ENCODE measurements at places on chromosomes 7 and 10.

DNA sequence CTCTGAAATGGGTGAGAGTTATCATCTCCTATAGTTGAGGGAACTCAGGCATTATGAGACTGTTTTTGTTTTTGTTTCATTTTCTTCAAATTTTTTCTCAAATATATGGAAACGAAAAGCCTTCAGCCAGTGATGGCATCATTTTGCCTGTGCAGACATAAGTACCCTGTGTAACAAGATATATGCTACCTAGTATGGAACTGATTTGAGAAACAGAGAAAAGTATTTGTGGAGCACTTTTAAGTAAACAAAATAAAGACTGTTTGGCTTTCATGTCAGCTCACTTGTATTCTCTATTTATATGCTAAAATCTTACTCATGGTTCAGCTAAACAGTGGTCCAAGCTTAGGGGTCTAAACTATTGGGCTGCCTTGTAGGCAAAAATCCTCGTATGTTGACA lies 150.6 kb downstream of the WNT2 start:
- no peak for DNase-seq

GRCh38 chr7:2582006-2582735 lies 23.4 kb downstream of the IQCE start:
- DNase-seq = no peak

- no peak for DNase-seq
Measured at GRCh38 chr10:89505640-89506275, 29.6 kb downstream of the SLC16A12 start.

- no peak for DNase-seq
Measured at GRCh38 chr7:107744345-107744750, 406 bp downstream of the CBLL1 start.

GRCh38 chr7:113176836-113177235 lies 58.5 kb upstream of the SMIM30 start:
- no peak for DNase-seq

GRCh38 chr7:46369933-46370654 lies 449.0 kb upstream of the IGFBP3 start:
- DNase-seq = no peak

GRCh38 chr10:26534384-26534783 lies 96.2 kb downstream of the APBB1IP start:
- no peak for DNase-seq

GRCh38 chr10:51422311-51423120 lies 276.9 kb downstream of the CSTF2T start:
- DNase-seq = no peak

- DNase-seq = no peak
Measured at GRCh38 chr10:86225103-86225782, 141.4 kb downstream of the GRID1 start.

DNA sequence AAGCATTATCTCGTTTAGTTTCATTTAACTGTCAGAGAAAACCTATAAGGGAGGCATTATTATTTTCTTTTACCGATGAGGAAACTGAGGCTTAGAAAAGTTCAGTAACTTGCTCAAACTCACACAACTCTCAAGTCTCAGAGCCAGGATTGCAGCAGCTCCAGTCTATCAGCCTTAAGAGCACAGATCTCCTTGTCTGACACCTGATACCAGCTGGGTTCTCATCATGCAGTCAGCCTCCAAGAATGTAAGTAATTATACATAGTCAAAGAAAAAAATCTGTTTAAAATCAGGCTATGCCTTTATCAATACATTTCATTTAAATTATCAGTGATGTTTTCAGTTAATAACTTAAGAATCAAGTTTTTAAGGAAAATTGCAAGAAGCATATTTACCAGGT lies 236.6 kb upstream of the TCF7L2 start:
- DNase-seq = no peak

DNA sequence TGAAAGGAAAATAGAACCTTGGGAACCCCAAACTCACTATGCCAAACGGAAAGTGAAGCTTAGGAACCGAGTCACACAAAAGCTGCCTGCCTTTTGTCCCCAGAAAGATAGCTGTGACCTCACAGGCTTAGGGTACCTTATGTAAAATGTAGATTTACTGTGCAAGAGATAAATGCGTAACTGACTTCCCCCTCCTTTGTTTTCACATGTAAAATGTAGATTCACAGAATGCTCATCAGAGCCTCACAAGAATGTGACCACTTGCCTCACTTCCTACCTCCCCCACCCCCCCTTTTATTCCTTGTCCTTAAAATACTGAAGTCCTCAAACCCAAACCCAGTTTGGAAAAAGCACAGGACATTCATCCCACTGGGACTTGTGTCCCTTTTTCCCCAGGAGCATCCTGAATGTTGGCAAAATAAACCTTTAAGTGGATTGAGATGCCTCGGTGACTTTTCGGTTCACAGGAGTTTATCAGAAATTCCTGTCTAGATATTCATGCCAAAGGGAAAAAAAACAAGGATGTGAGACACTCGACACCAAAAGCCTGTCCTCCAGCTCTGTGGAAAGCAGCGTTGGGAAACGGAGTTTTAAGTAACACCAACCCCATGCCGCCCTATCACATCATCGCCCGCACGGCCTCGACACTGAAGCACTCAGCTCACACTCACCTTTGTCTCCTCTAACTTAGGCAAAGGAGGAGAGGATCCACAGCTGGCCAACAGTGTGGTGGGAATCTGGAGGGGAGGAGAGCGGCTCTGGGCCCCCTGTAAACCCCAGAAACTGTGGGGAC lies 45.9 kb downstream of the SVIL start:
- no peak for DNase-seq

GRCh38 chr10:83075815-83076355 lies 1063.4 kb upstream of the GHITM start:
- DNase-seq = no peak

GRCh38 chr10:34520084-34520483 lies 295.0 kb downstream of the PARD3 start:
- no peak for DNase-seq

DNA sequence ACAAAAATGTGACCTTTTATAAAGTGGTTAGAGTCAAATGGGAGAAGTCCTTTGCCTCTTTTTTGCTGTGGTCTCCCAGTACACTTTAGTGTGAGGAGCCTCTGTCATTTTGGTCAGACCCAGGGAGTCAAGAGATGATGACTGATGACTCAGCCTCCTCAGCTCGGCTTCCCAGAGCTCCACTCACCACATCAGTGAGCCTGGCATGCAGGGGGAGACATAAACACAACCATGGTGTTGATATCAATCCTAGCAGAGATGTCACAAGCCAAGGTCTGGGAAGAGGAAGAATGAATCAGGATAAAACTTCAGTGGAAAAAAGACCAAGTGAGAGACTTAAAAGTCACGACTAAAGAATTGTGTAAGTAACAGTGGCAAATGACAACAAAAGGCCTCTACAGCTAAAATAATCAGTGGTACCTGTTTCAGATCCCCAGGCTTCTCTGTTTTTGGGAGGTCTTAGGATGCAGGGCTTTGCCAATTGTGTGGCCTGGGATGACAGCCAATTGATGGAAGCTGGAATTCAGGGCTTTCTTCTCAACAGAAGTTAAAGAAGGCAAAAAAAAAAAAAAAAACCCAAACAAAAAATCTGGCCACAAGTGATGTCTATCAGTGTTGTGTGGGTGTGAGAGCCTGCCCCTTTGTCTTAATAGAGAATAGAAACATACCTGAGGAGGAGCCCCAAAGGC lies 50.2 kb downstream of the TFAM start:
- no peak for DNase-seq

DNA sequence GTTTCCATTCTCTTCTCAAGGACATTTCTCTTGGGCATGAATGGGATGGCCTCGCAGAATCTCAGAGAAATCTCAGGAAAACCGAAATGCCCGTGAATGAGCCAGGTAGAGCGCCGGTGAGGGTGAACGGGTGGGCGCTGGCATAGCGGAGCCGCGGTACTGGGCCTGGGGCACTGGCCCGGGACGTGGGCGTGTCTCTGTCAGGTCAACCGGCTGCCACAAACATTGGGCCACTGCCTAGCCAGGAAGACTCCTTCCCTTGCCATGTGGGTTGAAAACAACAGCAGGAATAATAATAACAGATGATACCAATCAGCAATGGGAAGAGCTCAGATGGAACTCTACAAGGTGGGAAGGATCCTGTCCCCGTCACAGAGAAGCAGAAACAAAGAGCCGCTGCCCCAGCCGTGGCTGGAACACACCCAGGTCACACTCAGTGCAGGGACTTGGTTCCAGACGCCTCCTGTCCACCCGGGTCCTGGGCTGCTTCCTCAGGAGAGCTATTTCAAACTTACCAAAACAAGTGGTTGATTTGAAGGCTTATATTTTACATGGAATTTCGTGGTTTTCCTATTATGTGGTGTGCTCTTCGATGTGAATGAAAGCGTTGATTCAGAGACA lies 51.1 kb upstream of the EBF3 start:
- no peak for DNase-seq

DNA sequence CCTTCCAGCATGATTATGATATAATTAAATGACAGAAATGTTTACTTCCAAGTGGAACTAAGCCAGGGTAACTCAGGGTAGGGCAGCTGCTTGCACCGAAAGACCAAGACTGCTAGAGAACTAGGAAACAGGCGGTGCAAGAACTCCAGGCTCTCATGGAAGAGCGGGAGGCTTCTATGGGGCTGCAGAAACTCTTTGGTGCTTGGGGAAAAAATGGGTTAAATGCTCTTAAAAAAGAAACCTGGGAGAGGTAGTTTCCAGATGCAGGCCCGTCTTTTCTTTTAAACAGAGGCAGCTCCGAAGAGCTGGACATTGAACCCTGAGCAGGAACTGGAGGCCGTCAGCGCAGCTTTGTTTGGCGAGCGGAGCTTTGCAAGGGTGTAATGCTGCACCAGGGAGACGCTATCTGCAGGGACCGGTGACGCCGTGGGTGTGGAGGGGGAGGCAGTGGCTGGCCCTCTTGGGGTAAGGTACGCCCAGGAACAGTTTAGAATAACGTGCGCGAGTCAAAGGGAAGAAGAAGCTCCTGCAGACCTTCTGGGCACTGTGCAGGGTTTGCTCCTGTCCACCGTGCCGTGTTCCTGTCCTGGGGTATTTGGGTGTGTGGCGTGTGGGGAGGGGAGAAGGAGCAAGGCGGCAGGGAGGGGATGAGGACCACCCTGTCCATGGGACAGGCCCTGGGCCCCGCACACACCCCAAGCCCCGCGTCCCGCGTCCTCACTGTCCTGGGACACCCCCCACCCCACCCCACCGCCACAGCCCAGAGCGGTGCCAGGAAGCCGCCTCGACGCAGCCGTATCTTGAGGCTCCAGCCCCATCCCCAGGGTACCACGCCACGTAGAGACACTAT lies 59.0 kb downstream of the EGFR start:
- no peak for DNase-seq

DNA sequence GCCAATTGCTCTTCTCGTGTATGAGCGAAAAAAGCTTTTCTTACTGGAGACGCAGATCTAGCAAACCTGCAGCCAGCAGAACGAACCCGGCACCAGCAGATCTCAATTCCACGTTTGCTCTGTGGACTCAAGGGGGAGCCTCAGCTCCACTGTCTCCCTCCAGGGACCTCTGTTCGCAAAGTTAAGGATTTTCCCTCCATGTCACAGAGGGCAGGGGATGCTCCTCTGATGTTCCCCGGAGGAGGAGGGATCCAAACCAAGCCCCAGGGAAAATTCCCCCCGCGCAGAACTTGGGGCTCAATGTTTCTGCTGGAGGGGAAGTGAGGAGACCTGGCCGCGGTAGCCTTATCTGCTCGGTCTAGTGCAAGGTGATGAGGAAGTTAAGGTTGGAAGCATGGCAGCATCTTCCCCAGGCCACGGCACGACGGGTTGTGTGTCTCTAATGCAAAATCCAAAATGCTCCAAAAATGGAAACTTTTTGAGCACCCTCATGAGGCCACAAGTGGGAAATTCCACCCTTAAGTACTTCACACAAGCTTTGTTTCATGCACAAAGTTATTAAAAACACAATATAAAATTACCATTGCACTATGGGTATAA lies 9.0 kb downstream of the IQCE start:
- no peak for DNase-seq

DNA sequence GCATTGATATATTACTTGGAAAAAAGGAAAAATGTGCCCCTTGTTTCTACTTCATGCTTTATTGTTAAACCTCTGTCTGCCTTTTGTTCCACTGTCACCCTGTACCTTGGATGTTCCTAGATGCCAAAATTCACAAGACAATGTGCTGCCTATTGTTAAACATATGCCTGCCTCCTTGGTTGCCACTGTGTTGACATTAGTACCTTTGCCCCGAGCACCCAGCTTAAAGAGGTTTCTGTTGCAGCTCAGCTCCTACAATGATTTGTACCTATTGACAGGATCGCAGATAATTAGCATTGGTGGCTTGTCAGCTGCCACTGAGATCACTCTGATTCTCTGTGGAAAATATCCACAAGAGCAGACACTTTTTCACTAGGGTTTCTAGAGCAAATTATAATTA lies 188.0 kb downstream of the KCND2 start:
- DNase-seq = no peak

- DNase-seq = no peak
Measured at GRCh38 chr10:105714728-105715127, 1073.6 kb downstream of the SORCS3 start.

- DNase-seq = no peak
Measured at GRCh38 chr7:39291628-39292410, 274.4 kb upstream of the YAE1 start.

DNA sequence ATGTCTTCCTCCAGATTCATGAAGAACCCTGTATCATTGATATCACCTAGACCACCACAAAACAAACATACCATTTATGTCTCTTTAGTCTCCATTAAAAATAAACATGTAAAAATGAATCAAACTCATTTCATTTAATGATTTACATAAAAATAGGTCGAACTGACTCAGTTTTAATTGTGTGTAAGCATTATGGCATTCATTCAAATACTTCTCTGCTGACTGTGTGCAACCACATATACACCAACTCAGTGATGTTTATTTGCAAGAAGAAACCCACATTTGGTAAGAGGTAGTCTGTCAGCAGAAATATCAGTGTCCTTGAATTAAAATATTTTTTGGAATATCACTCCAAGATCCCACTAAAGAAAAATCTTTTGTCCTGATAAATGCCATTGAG lies 30.5 kb downstream of the ABCB1 start:
- DNase-seq = no peak

GRCh38 chr10:71605263-71605962 lies 114.2 kb downstream of the C10orf105 start:
- DNase-seq = no peak

GRCh38 chr10:76265441-76266113 lies 834.2 kb downstream of the LRMDA start:
- no peak for DNase-seq

GRCh38 chr10:21280971-21281572 lies 244.4 kb downstream of the SKIDA1 start:
- DNase-seq = no peak

DNA sequence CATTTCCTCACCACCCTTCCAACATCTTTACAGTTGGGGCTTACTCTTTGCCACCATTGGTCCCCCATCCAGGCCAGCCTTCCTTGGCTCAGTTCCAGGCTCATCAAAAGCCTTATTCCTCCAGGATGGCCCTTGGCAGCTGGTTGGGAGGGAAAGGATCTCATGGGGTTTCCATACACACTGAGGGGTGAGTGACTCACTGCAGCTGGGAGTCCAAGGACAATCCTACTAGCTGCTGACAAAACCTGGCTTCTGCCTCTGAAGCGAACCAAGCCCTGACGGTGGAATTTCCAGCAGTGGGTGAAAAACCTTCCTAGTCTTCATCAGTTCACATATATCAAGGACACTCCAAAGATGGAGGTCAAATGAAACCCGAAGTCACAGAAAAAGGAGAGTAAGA lies 22.9 kb downstream of the CRHR2 start:
- DNase-seq = no peak

- no peak for DNase-seq
Measured at GRCh38 chr10:26251925-26252324, 35.4 kb downstream of the GAD2 start.

Data from stimulated activated CD4-positive, alpha-beta T cell treated with anti-CD3 and anti-CD28 coated beads, Interleukin-15, amount 100 ng/mL, for 1 hour (primary cell).